Left hindlimb (tissue), 1 donor: ENCODE measurements at places on chromosomes 3 and 15.

DNA sequence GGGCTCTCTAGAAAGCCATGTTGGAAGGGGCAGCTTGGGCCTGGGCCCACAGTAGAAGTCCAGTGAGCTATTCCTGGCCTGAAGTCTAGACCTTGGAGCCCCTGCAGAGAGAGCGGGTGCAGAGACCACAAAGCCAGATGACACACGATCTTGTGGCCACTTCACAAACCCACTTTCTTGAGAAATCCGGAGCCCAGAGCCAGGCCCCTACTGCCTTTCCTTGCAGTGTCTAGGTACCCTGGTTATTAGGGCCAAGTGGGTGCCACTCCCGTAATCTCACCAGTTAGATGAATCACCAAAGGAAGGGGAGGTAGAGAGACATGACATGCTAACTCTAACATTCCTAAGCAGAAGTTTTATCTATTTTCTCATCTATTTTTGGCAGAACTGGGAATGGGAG lies 72.5 kb upstream of the ADAMTSL3 start:
- no peak for DNase-seq

DNA sequence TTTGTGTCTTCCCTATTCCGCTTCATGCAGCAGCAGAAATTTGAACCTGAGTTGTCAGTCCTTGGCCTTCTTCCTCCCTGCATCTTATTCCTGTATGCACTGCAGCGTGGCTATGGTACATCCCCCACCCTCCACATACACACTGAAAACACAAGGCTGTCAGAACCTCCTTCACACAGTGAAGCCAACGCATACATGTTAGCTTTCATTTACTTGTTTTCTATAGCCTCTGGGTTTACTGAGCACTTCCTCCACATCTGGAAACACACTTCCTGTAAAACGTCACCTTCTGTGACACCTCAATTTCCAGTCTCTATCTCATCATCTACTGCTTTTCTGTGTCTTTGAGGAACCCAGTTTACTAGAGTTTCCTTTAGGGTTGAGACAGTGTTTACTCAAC lies 47.0 kb downstream of the SUSD5 start:
- DNase-seq = no peak

- DNase-seq = no peak
These were observed 415.7 kb upstream of the ROBO2 start for GRCh38 chr3:76624164-76624563.

- peak; percentile 52 for DNase-seq
These were observed 32.1 kb upstream of the BCL2L10 start for GRCh38 chr15:52144656-52145178.

DNA sequence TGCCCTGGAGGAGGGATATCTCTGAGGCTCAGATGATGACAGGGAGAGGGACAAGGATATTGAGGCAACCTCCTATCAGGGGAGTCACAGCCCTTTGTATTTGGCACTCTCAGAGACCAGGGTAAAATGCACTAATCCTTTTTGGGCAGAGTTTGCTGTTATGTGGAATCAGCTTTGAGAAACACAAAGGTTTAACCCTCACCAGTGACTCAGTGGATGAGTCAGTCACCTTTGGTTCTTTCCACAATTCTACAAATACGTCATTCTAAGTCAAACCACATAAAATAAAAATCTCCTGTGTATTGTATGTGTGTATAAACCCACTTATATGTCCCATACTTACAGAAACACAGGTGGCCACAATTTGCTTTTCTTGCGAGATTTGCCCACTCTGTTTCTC lies 5.1 kb downstream of the LSAMP start:
- DNase-seq = no peak

- peak; percentile 26 for DNase-seq
These were observed 29.3 kb downstream of the APPL1 start for GRCh38 chr3:57256844-57257243.

GRCh38 chr3:18474202-18474601 lies 49.1 kb upstream of the SATB1 start:
- no peak for DNase-seq

GRCh38 chr3:177935047-177935446 lies 601.2 kb upstream of the KCNMB2 start:
- no peak for DNase-seq

GRCh38 chr15:67109141-67110034 lies 44.0 kb downstream of the SMAD3 start:
- no peak for DNase-seq

- DNase-seq = no peak
These were observed 108.3 kb downstream of the P3H2 start for GRCh38 chr3:190012314-190012782.

DNA sequence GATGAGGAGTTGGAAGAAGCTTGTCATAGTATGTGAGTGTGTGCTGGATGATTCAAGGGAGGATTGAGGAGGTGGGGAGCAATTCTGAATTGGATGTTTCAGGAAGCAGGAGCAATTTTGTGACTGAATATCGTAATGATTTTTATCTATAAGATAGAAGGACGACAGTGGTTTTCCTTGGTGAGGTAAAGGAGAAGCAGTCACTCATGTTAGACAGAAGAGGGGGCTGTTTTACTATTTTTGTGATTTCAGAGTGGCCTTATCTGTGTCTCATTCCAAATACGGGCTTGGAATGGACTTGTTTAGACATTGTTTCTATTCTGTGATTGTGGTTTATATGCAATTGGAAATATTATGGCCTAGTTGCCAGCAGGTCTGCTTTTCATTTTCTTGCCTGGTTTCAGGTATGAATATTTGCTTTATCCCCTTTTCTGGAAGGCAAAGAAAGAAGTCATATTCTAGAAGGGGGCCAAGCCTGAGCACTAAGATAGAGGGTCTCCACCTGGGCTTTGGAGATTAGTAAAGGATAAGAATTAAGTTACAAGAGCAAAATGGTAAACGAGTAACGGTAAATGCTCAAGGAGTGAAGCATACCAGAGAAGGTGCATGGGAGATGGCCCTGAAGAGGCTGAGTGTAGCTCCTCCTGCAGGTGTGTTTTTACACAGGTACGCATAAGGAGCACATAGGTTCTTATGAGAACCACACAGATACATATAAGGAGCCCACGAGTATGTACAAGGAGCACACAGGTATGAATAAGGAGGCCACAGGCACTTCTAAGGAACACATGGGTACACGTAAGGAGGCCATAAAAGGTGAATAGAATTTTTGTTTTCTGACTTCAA lies 124.6 kb upstream of the KCNAB1 start:
- no peak for DNase-seq

- no peak for DNase-seq
These were observed 260.1 kb upstream of the CTNNB1 start for GRCh38 chr3:40939030-40939740.

- DNase-seq = no peak
These were observed 24.3 kb downstream of the CLDN11 start for GRCh38 chr3:170442947-170443346.

GRCh38 chr15:40067921-40068624 lies 29.1 kb upstream of the SRP14 start:
- no peak for DNase-seq

- DNase-seq = no peak
These were observed 1.8 kb downstream of the LIMD1 start for GRCh38 chr3:45596290-45596791.

DNA sequence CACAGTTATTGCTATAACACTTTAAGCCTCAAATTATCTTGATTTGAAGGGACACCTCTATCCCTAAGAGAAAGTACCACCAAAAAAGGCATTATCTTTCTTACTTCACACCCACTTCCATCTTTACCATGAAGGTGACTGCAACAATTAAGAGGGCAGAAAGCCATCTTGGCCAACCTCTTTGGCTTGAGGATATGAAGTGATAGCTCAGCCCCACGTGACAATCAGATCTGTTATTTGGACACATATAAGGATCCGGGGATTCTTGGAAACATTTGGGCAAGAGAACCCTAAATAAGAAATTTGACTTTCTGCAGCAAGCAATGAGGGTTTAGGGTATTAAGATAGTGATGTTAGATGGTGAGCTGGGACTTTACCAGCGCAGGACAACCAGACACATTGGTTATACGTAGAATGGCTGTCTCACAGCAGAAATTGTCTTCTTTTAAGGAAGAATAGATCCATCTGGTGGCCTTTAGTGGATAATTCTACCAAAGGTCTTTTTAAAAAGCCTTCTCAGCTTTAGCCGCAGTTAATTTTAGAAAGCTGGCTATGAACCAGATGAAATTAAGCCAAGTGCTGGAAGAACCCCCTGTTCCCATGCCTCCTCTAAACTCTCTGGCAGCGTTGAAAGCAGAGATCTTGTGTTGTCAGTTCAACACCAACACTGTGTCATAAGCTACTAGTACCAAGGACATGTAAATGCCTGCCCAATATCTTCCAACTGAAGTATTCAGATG lies 12.3 kb downstream of the HCLS1 start:
- DNase-seq = no peak

GRCh38 chr3:12002912-12003311 lies 1.3 kb upstream of the SYN2 start:
- no peak for DNase-seq

DNA sequence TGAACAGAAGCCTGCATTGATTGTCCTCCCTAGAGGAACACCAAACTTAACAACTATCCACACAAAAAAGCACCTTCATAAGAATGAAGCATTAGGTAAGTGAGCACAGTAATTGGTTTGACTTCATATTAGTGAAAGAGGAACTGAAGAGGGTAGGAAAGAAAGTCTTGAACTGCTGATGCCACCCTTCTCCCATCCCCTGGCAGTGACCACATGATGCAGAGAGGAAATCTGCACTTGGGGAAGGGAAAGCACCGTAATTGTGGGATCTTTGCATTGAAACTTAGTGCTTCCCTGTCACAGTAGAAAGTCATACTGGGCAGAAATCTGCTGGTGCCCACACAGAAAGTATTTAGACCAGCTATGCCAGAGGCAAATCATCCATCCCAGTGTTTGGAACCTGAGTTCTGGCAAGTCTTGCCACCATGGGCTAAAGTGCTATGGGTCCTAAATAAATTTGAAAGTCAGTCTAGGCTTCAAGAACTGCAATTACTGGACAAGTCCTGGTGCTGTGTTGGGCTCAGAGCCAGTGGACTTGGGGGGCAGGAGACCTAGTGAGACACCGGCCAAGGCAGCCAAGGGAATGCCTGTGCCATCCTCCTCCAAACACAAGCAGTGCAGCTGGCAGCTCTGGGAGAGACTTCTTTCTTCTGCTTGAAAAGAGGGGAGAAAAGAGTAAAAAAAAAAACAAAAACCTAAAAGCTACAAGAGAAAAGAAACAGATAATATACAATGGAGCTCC lies 63.6 kb downstream of the SLC15A2 start:
- DNase-seq = peak; percentile 30

- no peak for DNase-seq
These were observed 110.3 kb upstream of the HACD2 start for GRCh38 chr3:123695152-123695551.

DNA sequence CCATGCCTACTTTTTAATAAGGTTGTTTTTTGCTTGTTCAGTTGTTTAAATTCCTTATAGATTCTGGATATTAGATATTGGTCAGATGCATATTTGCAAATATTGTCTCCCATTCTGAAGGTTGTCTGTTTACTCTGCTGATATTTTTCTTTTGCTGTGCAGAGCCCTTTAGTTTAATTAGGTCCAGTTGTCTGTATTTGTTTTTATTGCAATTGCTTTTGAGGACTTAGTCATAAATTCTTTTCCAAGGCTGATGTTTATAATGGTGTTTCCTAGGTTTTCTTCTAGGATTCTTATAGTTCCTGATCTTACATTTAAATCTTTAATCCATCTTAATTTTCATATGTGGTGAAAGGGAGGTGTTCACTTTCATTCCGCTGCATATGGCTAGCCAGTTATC lies 77.4 kb downstream of the PTPRG start:
- no peak for DNase-seq

DNA sequence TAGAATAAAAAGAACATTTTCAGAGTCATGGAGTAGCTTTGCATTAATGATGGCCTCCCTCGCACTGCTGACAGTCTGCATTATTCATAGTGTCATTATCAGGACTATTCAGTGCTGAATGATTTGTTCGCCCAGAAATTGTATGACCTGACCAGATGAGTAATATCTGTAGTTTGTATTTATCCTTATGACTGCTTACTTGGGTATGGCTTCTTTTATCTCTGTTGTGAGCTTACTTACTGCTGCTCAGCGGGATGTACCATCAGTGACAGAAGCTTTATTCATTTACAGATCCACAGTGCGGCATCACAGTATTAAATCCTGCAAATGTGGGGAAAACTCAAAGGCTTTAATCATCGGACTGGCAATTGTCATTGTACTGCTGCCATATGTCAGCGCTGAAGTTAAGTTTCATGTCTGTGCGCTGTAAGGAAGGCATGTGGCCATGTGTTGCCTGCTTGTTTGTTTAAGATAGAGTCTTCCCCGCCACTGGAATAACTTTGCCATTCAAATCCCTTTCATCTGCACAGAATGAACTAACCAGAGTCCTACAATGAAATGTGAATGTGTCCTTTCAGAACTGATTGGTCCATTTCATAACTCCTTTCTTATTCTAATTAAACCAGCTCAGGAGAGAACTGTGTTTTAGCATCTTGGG lies 262.2 kb downstream of the CHL1 start:
- no peak for DNase-seq

- DNase-seq = no peak
These were observed 82.6 kb upstream of the TJP1 start for GRCh38 chr15:29904757-29905417.

DNA sequence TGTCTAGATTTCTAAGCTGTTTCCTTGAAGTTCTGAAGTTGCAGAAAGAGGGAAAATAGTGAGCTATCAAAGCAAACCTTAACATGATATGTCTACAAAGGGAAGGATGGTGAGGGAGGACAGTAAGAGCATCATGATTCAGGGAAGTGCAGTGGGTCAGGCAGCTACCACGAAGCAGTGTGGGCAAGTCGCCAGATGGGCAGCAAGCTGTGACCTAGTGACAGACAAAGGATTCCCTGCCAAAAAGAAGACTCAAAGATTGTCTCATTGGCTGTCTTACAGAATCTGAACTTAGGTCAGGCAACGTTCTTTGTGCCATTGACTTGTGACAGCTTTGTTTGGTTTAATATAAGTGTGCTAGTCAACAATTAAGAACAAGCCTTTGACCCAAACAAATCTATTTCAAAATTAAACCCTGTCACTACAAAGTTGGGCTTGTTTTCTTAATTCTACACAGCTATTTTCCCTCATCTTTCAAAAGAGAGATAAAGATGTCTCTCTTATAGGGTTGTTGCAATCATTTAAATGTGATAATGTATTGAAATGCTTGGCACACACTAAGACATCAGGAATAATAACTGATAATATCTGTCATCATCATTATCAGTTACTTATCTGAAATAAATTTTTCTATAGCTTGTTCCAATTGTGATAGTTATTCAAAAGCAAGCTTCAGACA lies 153.3 kb downstream of the ECT2 start:
- no peak for DNase-seq

GRCh38 chr15:83845230-83845629 lies 191.3 kb downstream of the ADAMTSL3 start:
- DNase-seq = no peak
